ENCODE measurements at places on chromosomes 4 and X. TPM values are rescaled to one million over a fixed set of nuclear protein-coding genes. Genes with fewer than 3 reads are reported as not detected.

GRCh38 chr4:165325732-165326512 is 1.5 kb upstream of the MSMO1 start:
- no peak overlapping the region for H3K4me3 ChIP-seq
- H3K27me3 ChIP-seq = no peaks in the 10 kb centered on the region
- no peaks in the 10 kb centered on the region for H3K36me3 ChIP-seq
- DNase-seq = no peak
- peaks cover 20% of the 10 kb centered on the region for H3K4me1 ChIP-seq
- no peak overlapping the region for H3K27ac ChIP-seq

GRCh38 chr4:176792326-176793059 is at the start of gene VEGFC:
VEGFC (minus strand) TSS chr4:176792922; CDS start chr4:176792311, 611 bp downstream.
- H3K27me3 ChIP-seq = peaks cover 45% of the 10 kb centered on the region
- no peaks in the 10 kb centered on the region for H3K4me1 ChIP-seq
- H3K27ac ChIP-seq = peak within 1 kb of the TSS; percentile 58
- no peaks in the 10 kb centered on the region for H3K36me3 ChIP-seq
- H3K4me3 ChIP-seq = peak within 1 kb of the TSS; percentile 57

- DNase-seq = no peak
- H3K27ac ChIP-seq = no peak overlapping the region
- no peaks in the 10 kb centered on the region for H3K27me3 ChIP-seq
- no peaks in the 10 kb centered on the region for H3K36me3 ChIP-seq
Observed at GRCh38 chr4:43047058-43047457, 154.5 kb downstream of the GRXCR1 start.

DNA sequence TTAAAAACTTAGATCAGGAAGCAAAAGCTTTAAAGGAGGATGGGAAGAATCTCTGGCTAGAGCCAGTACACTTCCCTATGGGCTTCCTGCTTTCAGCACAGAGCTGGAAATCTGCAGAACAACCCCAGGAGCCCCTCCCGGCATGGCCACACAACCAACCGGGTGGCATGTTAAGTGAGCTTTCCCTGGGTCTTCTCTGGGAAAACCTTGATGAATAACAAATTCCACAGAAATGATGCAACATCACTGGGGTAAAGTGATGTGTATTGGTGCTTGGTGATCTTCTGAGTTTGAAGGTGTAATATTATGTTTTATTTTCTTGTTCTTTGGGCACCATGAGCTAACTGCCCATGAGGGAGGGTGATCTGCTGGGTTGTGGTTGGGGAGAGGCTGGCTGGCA is 22.1 kb downstream of the NHS start:
- no peaks in the 10 kb centered on the region for H3K4me1 ChIP-seq
- H3K27ac ChIP-seq = no peak overlapping the region
- H3K36me3 ChIP-seq = no peaks in the 10 kb centered on the region
- H3K4me3 ChIP-seq = no peak overlapping the region
- no peaks in the 10 kb centered on the region for H3K27me3 ChIP-seq

The HMX1 gene
- total RNA-seq = not detected

The PWWP3B gene
- total RNA-seq = not detected

The UGT8 gene
- total RNA-seq = 41.0 TPM

DNA sequence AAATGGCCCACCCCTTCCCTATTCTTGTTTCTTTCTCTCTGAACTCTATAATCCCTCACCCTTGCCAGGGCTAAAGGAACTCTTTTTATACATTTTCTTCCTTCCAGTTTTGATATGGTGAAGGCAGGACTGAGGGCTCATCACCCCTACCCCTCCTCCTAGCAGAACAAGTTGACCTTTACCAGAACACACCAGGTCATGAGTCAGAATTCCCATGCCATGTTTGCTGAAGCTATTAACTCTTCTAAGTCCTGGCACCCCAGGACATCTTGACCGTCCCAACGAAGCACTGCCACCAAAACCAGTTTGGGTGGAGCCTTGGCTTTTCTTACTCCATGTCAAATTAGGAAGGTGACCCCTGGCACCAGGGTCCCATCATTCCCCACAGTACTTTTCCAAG is 57.5 kb upstream of the DYNLT3 start:
- no peaks in the 10 kb centered on the region for H3K36me3 ChIP-seq
- H3K27me3 ChIP-seq = peaks cover 20% of the 10 kb centered on the region
- DNase-seq = no peak
- H3K27ac ChIP-seq = no peak overlapping the region
- H3K4me3 ChIP-seq = no peak overlapping the region

DNA sequence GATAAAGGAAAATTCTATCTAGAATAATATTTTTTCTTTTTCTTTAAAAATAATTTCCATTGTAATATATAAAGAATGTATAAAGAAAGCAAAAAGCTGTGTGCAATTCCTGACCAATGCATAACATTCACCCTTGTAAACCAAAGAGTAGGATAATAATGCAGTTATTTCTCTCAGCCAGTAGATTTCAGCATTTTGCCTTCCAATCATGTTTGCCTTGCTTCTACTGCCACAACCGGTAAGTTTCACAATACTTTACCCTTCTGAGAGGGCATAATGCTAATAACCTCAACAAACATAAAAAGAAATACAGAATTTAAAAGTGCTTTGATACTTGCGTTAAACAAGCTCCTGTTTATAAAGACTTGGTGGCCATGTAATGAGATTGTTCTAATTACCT is 59.9 kb downstream of the CHIC2 start:
- no peak for DNase-seq
- no peaks in the 10 kb centered on the region for H3K36me3 ChIP-seq
- no peaks in the 10 kb centered on the region for H3K27me3 ChIP-seq
- H3K27ac ChIP-seq = no peak overlapping the region

The RHOXF1 gene
- total RNA-seq = 1.3 TPM

DNA sequence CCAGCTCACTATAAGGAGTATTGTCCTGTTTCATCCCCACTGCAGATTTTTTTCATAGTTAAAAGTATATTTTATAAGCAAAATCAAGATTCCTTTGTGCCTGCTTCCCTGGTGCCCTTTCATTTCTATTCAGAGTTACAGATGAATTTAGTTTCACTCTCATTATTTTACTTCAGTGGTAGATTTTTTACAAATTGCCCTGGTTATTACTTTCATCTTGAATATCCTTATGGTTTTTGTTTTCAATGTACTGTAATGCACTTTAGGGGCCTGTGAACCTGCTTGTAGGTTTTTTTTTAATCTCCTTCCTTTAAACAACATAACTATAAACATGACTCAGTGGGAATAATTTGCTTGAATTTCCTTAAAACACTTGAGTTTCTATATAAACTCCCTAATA is 126.8 kb downstream of the GPR143 start:
- no peaks in the 10 kb centered on the region for H3K27me3 ChIP-seq
- no peak overlapping the region for H3K27ac ChIP-seq
- no peak overlapping the region for H3K4me3 ChIP-seq
- DNase-seq = no peak

- no peak for DNase-seq
- no peaks in the 10 kb centered on the region for H3K36me3 ChIP-seq
- no peak overlapping the region for H3K27ac ChIP-seq
Observed at GRCh38 chr4:25966171-25966570, 52.2 kb downstream of the SMIM20 start.

The VCX3B gene
- not detected for total RNA-seq

DNA sequence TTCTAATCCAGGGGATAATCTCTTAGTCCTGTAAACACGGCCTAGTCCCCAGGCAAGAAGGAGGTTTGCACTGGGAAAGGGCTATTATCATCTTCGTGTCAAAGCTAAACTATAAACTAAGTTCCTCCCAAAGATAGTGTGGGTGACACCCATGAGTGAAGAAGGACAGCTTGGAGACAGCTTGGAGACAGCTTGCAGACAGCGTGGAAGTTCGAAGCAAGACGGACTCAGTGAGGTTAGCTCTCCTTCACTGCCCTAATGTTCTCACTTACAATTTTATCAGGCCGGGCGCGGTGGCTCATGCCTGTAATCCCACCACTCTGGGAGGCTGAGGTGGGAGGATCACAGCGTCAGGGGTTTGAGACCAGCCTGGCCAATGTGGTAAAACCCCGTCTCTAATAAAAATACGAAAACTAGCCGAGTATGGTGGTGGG is 19.2 kb upstream of the PLCXD1 start:
- DNase-seq = no peak
- no peak overlapping the region for H3K4me3 ChIP-seq
- H3K36me3 ChIP-seq = no peaks in the 10 kb centered on the region
- H3K4me1 ChIP-seq = no peaks in the 10 kb centered on the region

The GRID2 gene
- total RNA-seq = 0.16 TPM

DNA sequence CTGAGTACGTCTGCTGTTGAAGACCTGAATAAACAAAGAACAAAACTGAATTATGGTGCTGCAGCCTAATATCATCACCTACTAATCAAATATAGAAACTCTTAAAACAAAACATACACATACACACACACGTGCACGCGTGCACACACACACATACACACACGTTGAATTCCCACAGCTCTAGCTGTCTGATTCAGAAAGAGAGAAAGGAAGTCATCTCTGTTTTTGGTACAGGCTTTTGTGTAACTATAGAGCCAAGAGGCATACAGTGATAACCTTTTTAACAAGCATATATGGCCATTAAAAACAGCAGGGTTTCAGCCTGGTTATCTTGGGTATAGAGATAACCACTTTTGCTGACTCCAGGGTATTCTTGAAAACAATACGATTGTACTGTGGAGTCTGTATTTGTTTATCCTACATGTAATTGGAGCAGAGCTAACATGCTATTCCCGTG is 823.2 kb downstream of the CCSER1 start:
- H3K36me3 ChIP-seq = no peaks in the 10 kb centered on the region
- no peaks in the 10 kb centered on the region for H3K4me1 ChIP-seq
- H3K27me3 ChIP-seq = no peaks in the 10 kb centered on the region

DNA sequence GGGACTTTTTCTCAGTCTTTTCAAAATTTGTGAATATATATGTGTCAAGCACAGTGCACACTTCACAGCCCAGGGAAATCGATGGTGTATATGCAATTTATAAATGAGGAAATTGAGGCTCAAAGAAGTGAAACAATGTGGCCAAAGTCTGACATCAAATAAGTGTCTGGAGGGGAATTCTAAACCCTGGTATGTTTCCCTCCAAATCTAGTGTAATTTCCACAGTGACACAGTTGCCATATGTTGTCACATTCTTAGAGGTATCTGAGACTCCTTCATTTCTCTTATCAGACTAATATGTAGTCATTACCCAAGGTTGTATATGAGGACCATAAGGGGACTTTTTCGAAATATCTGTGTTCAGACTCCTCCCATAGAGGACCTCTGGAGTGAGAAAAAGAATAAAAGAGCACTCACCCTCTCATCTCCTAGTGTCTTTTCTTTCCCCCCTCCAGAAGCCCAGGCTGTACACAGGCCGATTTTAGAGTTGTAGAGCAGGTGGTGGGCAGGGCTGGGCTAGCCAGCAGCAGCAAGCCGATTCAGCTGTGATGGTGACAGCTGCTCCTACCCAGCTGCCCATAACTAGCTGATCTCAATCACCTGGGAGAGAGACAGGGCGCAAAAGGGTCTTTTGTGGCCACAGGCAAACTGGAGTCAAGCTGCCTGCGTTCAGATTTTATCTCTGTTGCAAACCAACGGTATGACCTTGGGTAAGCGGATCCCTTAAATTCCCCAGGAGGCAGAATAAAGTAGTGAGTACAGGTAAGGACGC is 55.1 kb downstream of the CLCN5 start:
- H3K27ac ChIP-seq = no peak overlapping the region
- no peak overlapping the region for H3K4me3 ChIP-seq
- no peak for DNase-seq
- H3K4me1 ChIP-seq = no peaks in the 10 kb centered on the region

The PDE6B gene
- total RNA-seq = 0.95 TPM
